NCI-H2171 treated with DMSO at 0.1 percent for 48 hours (cell line): ENCODE measurements at places on chromosomes 2 and 18.

DNA sequence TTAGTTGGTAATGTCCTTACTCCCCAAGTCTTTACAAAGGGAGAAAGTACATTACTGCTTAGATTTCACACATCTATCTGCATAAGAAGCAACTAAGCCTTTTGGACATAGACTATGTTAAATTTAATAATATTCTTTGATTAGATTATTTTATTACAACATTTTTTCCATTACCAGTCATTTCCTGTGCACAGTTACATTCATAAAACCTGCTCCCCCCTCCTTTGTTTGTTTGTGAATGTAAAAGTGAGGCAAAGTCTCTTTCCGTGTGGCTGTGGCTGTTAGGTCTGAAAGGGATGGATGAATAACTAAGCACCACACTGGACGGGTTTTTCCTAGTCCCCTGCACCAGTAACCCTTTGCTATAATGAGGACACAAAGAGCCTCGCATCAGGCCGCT is 9.6 kb downstream of the PTGR3 start:
- DNase-seq: no peak

GRCh38 chr2:113240150-113240914 is 38.4 kb downstream of the PAX8 start:
- DNase-seq: no peak

- DNase-seq: no peak
Measured at GRCh38 chr18:6569813-6570212, 155.1 kb upstream of the L3MBTL4 start.

DNA sequence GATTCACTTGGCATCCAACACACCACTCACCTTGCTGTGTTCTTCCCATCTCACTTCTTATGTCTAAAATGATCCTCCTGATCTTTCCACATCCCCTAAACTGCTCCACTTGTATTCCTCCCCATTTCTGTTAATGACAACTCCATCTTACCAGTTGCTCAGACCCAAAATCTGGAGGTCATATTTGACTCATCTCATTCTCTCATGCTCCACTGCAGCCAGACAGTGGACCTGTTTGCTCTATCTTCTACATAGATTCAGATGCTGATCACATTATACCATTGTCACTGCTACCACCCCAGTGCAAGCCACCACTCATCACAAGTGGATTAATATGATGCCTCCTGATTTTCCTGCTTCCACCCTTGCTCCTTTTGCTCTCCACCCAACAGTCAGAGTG is 7.9 kb upstream of the NABP1 start:
- no peak for DNase-seq

GRCh38 chr18:11526675-11527074 is 82.7 kb upstream of the SLC35G4 start:
- no peak for DNase-seq

GRCh38 chr2:88168386-88168785 is 1.8 kb upstream of the THNSL2 start:
- no peak for DNase-seq

GRCh38 chr2:204542982-204543608 is 2.2 kb upstream of the PARD3B start:
- peak; percentile 51 for DNase-seq

- DNase-seq: no peak
Measured at GRCh38 chr2:176650838-176651555, 381.8 kb downstream of the MTX2 start.

- no peak for DNase-seq
Measured at GRCh38 chr2:240703417-240704341, 12.0 kb downstream of the AQP12A start.

- no peak for DNase-seq
Measured at GRCh38 chr2:224958873-224959272, 83.4 kb downstream of the DOCK10 start.

DNA sequence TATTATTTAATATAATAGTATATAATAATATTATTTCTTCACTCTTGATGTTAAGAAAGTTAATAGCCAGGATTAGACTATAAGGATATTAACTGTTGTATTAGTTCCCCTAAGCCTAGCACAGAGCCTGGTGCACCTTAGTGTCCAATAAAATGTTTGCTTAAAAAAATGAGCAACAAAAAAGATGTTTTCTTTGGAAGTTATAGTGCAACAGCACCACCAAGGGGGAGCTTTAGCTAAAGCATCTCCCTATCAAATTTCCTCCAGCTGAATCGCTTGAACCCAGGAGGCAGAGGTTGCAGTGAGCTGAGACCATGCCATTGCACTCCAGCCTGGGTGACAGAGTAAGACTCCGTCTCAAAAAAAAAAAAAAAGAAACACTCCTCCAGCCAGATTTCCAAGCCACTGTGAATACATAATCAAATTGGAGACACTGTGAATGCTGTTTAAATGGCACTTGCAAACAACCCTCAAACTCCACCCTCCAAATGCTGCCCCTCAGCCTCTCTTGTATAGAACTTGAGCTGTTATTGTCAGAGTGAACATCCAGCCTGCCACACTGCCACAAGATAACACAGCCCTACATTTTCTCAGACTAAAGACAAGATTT is 221.9 kb downstream of the DYM start:
- DNase-seq: peak; percentile 54

- DNase-seq: no peak
Measured at GRCh38 chr2:159046966-159047365, 78.5 kb downstream of the TANC1 start.

- peak; percentile 60 for DNase-seq
Measured at GRCh38 chr2:20052861-20053281, 1.4 kb upstream of the LAPTM4A start.

- peak; percentile 77 for DNase-seq
Measured at GRCh38 chr2:197011021-197011417, 84.5 kb upstream of the PGAP1 start.

DNA sequence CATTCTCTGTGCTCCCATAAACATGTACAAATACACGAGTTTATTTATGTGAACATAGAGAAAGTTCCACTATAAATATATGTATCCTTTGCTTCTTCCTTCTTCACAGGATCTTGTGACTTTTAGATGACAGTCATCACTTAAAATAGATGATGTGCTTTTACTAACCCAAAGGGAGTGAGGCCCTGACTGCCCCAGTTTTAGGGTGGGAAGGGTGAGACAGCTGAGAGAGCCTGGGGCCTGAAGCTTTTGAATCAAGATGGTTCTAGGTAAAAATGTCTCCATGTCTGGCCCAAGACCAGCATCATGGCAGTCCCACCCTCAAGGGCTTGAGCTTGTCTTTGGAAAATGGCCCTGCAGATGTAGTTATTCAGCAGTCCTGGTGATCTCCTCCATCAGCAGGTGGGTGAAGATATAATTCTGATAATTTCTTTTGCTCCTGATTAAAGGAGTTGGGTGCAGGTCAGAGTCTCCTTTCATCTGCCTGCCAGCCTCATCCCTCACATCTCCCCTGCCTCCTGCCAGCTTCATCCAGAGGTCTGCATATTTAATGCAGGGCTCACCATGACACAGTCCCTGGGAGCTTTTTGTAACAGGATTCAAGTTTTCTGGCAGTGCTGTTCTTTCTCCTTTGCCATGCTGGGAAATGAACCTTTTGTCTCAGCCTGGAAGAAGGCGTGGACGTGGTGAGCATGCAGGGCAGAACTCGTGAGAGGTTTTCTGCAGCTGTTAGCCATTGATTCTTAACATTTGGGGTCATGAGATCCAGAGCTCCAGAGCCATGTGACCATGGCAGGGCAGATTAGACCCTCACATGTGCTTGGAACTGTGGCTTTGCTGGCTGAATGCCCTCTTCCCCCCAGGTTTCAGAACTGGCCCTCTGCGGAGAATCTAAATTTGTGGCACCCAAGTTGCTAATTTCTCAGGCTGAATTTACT is 2.7 kb downstream of the HRH4 start:
- DNase-seq: no peak

DNA sequence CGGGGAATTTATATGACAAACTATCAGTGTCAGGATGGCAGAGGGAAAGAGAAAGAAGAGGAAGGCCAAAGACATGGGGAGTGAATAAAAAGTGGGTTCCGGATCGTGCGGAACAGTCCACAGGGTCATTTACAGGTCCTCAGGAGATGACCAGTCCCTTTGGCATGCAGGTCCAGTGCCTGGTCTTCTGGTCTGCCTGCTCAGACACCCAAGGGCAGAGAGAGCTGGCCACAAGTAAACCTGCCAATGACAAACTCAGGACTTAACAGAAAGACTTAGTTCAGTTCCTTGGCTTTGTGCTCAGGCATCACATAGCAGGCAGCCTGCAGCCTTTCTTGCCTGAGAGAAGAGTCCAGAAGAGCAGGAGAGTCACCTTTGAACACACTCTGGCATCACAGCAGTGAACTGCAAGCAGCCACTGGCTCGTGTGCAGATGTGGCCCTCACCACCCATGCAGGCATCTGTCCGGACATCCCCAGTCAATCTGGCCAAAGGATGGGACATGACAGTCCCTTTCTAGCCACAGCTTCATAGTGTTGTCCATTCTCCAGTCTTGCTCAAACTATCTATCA is 14.0 kb downstream of the TMEM127 start:
- no peak for DNase-seq

- no peak for DNase-seq
Measured at GRCh38 chr2:14577843-14578242, 54.7 kb upstream of the LRATD1 start.

DNA sequence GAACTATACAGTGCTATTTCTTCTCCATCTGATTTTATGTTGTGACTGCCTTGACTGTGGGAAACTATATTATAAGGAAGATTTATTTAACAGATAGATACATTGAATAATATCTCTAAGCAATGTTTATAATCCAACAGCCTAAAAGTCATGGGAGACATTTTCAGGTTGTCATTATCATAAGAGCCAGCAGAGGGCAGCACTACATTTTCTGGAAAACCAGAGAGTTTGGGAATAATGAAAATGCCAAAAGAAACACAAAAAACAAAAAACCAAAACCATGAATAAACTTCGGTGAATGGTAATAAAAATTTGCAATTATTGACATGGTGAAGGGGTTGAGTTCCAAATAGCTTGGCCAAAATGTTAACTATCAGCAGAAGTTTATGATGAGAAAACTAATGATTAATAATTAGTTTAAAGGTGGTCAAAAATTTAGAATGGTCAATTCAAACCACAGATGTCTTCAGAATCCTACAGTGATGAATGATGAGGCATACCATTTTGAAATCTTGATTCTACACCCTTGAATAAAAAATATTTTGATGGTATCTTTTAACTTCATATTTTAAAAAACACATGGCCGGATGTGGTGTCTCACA is 4.7 kb downstream of the EEF1B2 start:
- peak; percentile 33 for DNase-seq

GRCh38 chr2:241313543-241314095 is 1.9 kb downstream of the HDLBP start:
- no peak for DNase-seq

- no peak for DNase-seq
Measured at GRCh38 chr2:11872247-11872947, 126.0 kb downstream of the LPIN1 start.
